ENCODE measurements at places on chromosomes 2 and 18. TPM values are rescaled to one million over a fixed set of nuclear protein-coding genes. Genes with fewer than 3 reads are reported as not detected.

The CLEC4F gene
- total RNA-seq, result not detected

The MPP4 gene
- 0.65 TPM for total RNA-seq

The FAP gene
- 148 TPM for total RNA-seq

The FAM228B gene
- 7.5 TPM for total RNA-seq

The FAM110C gene
- total RNA-seq, result not detected

The CCBE1 gene
- total RNA-seq, result 21.7 TPM

The BOLL gene
- total RNA-seq, result not detected

The PPM1G gene
- total RNA-seq, result 67.7 TPM

The DIPK1C gene
- total RNA-seq, result not detected

The DYNAP gene
- total RNA-seq, result not detected

The CENPA gene
- total RNA-seq, result 1.00 TPM

The R3HDM1 gene
- total RNA-seq, result 4.3 TPM

The ERBB4 gene
- total RNA-seq, result not detected

The IL18R1 gene
- total RNA-seq, result 1.5 TPM

The BZW1 gene
- 350 TPM for total RNA-seq

The B3GNT7 gene
- total RNA-seq, result under 0.01 TPM

The CCDC85A gene
- 0.09 TPM for total RNA-seq

The CSRNP3 gene
- 0.57 TPM for total RNA-seq

The NOSTRIN gene
- 0.09 TPM for total RNA-seq

The PTCD3 gene
- total RNA-seq, result 72.7 TPM

The ACVR1C gene
- total RNA-seq, result under 0.01 TPM

The LRP2 gene
- not detected for total RNA-seq

The MC5R gene
- not detected for total RNA-seq

The FAM237A gene
- total RNA-seq, result not detected

The EFHD1 gene
- not detected for total RNA-seq

The STARD6 gene
- total RNA-seq, result not detected

The CHRND gene
- not detected for total RNA-seq

The TRAPPC8 gene
- 43.8 TPM for total RNA-seq

The PIKFYVE gene
- 28.6 TPM for total RNA-seq

The FBXO41 gene
- total RNA-seq, result 1.6 TPM

The NMUR1 gene
- not detected for total RNA-seq

The NEU2 gene
- not detected for total RNA-seq

The SERPINB5 gene
- 0.14 TPM for total RNA-seq

The DLGAP1 gene
- total RNA-seq, result 0.14 TPM

The SNORC gene
- 0.92 TPM for total RNA-seq

The RPRM gene
- not detected for total RNA-seq

The ALPP gene
- total RNA-seq, result not detected

The ITPRIPL1 gene
- 0.43 TPM for total RNA-seq

The VIL1 gene
- total RNA-seq, result not detected

The GLS gene
- 332 TPM for total RNA-seq

The MARCHF4 gene
- 0.28 TPM for total RNA-seq

The PJVK gene
- 1.8 TPM for total RNA-seq

The ONECUT2 gene
- under 0.01 TPM for total RNA-seq

The SNRNP27 gene
- 31.3 TPM for total RNA-seq

The MYCN gene
- not detected for total RNA-seq

The CDKL4 gene
- 3.4 TPM for total RNA-seq

The CAVIN2 gene
- 10.4 TPM for total RNA-seq

The GPR17 gene
- not detected for total RNA-seq

The ZBTB14 gene
- 7.8 TPM for total RNA-seq

The FBXO48 gene
- 0.28 TPM for total RNA-seq

The HOXD8 gene
- total RNA-seq, result 1.6 TPM

The TRIM43 gene
- not detected for total RNA-seq

The STK36 gene
- 15.4 TPM for total RNA-seq

The HOXD4 gene
- total RNA-seq, result 0.18 TPM

The ANKRD44 gene
- total RNA-seq, result 6.0 TPM

The KRCC1 gene
- 27.5 TPM for total RNA-seq

The RBKS gene
- total RNA-seq, result 1.6 TPM

The NYAP2 gene
- not detected for total RNA-seq
